Activated naive CD4-positive, alpha-beta T cell (primary cell): ENCODE measurements at places on chromosomes 3 and 15.

DNA sequence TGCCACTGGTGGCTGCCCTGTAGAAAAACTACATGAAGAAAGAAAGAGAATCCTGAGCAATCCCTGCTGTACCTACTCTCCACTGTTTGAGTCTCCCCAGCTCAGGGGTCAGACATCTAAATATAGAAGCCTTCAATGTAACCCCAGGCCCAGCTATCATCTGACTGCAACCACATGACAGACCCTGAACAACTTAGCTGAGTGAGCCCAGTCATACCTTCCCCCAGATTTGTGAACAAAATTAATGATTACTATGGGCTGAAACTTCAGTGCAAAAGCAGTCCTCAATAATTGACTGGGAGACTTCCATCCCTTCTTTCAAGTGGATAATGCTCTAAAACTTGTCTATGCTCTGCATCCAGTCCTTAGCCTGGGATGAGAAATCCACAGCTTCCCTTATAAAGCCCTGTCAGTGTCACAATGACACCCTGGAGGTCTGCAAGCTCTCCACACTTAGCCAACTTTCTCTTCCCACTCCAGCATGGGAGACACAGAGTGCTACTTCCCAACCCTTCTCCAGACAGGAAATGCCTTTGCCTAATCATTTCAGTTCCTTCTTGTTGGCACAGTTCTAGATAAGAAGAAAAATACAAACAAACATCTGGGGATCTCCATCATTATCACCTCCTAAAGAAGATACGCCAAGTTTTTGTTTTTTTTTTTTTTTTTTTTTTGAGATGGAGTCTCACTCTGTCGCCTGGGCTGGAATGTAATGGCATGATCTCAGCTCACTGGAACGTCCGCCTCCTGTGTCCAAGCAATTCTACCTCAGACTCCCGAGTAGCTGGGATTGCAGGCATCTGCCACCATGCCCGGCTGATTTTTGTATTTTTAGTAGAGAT is 198.5 kb upstream of the GADL1 start:
- DNase-seq, result no peak

- DNase-seq, result no peak
Observed at GRCh38 chr15:22980189-22981050, at the start of gene CYFIP1. CYFIP1 (minus strand) TSS chr15:22980368; CDS start chr15:22947285, 33,083 bp downstream.

- no peak for DNase-seq
Observed at GRCh38 chr15:62578546-62578945, 413.5 kb upstream of the C2CD4B start.

- no peak for DNase-seq
Observed at GRCh38 chr3:56536735-56537134, 20.2 kb upstream of the CCDC66 start.

GRCh38 chr3:124429129-124429815 is 301.0 kb upstream of the UMPS start:
- DNase-seq, result no peak

DNA sequence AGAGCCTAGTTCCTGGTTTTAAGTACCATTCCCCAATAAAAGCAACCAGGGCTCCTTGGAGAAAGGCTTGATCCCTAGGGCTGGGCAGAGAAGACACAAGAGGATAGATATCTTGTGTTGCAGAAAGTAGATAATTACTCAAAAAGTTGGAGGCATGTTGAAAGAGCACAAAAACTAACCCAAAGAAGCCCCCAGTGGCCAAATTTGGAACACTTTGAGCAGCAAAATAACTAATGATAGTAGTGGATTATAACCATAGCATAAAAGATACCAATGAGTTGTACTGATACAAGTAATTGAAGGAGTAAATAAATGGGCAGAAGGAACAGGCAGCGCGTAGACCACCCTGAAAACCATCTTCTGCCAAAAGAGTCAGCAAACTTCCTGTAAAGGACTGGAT is 12.0 kb downstream of the EXOSC7 start:
- DNase-seq, result no peak

DNA sequence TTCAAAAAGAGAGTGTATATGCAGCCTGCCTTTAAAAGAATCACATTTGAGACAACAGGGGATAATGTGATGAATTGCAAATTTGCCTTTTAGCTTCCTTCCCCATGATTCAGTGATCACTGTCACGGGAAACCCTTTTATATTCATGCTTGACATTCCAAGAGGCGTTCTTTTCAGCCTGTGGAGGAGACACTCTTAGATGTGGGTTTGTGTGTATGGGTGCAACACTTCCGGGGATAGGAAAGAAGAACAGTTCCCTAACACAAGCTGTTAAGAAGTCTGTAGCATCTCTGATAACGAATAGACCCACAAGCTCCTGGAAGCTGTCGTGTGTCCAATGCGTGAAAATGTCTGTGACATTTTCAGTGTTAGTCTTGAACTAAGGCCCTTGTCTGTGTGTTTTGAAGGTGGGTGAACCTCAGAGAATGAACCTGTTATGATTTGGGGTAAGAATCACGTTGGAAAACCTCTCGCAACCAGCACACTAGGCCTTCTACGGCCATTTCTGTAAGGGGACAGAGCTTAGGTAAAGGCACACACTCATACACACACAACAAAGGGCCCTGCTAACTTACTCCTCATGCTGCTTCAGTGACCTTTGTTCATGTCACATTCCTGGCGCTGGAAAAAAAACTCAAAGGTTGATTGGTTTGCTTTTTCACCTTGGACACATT is 229.2 kb upstream of the ST8SIA2 start:
- no peak for DNase-seq
